ENCODE measurements at places on chromosomes 1 and 21.

- DNase-seq = no peak
Measured at GRCh38 chr1:25797939-25798338, 2.1 kb upstream of the SELENON start.

DNA sequence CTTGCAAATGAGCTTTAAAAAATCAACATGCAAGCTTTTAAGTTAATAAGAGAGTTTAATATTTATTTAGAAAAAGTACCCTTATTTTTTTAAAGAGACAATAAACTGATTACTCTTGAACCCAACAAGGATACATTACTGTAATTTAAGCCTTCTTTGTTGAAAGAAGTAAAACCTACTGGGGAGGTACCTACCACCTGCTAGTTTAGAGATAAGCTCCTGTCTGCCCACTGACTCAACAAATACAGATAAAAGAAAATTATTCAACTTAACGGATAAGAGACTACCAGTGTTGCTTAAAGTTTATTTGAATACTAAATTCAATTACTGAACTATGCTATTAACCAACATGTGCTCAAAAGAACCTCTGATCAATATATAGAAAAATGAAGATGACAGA lies 23.1 kb downstream of the USP24 start:
- no peak for DNase-seq

DNA sequence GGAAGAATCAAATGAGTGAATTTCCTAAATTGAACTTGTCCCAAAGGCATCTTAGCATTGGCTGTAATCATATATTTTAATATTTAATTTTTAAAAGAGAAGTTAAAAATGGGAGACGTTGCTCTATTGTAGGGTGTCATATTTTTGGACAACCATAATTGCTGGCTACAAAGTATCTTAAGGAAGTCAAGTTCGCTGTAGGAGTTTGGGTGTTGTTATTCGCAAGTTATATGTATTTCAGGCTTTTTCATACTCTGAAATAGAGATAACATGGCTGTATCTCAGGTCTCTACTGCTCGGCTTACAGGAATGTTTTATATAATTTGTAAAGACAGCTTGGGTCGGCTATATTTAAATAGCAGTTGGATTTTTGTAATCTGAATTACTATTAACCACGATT lies 852 bp downstream of the TMEM50A start:
- no peak for DNase-seq

DNA sequence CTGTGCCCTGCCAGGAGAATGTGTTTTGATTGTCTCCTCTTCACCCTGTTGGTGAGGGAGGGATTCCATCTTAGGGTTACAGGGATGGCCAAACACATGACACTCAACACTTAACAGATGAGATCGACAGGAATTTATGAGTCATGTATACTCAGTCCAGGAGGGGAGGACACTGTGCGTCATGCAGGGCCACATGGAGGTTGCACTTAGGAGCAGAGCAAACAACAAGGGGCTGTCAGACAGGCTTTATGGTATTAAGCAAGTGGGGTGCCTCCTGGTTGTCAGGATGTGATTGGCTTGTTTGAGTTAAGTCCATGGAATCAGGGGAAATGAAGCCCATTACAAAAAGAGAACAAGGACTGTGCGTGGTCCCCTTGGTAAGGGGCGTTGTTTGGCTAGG lies 26.9 kb downstream of the EDARADD start:
- DNase-seq = no peak

DNA sequence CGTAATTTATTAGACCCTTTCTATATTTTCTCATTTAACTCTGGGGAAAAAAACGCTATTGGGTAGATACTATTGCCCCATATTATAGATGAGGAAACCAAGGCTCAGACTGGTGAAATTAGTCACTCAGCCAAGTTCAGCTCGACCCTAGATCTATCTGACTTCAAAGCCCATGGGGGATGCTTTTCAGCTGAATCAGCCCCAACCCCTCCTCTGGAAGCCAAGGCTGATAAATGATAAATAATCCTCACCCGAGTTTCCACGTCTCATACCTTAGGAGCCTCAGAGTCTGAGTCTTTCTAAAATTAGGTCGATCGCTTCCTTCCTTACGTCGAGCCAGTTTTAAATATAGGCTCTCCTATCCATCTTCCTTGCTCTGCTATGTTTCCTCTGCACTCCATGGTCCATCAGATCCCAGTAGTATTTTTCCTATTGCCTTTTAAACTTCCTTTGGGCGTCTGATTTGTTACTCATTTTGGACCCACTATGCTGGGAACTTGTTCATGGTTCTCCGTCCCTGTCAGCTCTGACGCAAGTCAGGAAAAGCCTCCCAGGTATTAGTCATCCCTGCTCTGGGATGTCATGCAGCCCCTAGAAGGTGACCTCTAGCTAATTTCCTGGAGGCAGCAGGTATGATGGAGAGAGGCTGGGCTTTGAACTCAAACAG lies 122.8 kb downstream of the PLPP3 start:
- no peak for DNase-seq

DNA sequence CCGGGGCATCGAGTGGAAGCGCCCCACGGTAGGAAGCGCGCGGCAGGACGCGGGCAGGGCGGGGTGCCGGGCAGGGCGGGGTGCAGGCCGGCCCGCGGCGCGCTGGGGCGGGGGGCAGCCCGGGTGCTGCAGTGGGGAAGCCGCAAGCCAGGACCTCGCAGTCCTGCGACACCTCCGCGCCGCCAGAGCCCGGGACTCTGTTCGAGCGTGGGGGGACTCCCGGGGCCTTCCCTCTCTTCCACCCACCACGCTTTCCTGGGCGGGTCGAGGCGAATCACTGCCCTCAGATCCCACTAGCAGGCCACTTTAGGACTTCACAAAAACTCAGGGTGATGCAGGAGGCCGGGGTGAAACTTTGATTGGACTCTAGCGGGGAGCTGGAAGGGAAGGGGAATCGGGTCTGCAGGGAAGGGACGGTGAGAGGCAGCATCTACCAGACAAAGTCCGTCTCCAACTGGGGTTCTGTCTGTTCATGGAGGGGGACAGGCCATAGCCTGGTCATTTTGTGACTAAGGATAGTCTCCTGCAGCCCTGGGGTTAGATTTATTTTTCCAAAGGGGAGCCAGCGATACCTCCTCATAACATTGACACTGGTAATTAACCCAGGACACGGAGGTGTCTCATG lies 623 bp downstream of the CAPN2 start:
- peak; percentile 57 for DNase-seq

- no peak for DNase-seq
Measured at GRCh38 chr1:171596119-171596518, 25.9 kb upstream of the MYOCOS start.

GRCh38 chr1:220426989-220427388 lies 100.9 kb upstream of the MARK1 start:
- peak; percentile 41 for DNase-seq

DNA sequence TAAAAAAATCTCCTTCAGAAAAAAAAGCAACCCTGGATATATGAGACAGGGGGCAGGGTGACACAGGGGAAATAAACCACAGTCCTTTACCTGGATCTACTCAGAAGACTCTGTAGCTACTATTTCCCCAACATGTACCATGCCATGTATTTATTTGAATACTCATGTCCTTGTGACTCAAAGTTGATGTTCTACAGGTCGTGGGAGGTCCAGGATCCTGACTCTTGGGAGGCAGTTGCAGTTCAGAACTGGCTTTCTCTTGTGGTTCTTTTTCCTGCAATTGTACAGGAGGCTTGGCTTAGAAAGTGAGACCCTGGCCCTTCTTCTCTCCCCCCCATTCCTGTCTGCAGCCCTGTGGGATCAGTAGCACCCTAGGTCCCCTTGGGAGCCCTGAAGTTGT lies 5.8 kb upstream of the IL24 start:
- no peak for DNase-seq

GRCh38 chr1:164953098-164953497 lies 394.1 kb downstream of the PBX1 start:
- DNase-seq = peak; percentile 28

GRCh38 chr1:117339866-117340700 lies 27.2 kb upstream of the MAN1A2 start:
- DNase-seq = peak; percentile 65

DNA sequence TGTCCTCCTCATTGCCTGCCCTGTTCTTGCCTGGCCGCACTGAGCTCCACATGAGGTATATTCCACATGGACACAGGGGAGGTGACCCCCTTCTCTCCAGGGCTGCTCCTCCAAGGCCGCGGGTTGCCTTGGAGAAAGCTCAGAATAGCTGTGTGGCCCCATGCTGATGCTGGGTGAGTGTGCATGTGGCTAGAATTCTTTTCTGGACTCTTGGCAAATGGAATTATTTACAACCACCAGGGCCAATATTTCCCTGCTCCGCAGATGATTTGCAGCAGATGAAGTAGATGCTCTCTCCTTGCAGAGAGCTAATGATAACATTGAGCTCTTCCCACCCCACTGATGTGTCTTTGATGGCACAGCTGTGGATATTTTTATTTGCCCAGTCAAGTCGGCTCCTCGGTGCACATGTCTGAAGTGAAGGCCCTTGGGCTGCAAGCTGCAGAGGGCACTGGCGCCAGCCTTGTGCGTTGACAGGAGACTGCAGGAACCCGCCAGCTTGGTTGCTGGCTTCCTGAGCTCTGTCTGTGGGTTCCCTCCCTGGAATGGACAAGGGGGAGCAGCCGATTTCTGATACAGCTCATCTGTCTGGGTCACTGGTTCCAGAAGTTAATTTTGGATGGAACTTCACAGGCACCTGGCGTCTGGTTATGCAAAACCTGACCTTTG lies 404.7 kb upstream of the VAMP3 start:
- DNase-seq = no peak

DNA sequence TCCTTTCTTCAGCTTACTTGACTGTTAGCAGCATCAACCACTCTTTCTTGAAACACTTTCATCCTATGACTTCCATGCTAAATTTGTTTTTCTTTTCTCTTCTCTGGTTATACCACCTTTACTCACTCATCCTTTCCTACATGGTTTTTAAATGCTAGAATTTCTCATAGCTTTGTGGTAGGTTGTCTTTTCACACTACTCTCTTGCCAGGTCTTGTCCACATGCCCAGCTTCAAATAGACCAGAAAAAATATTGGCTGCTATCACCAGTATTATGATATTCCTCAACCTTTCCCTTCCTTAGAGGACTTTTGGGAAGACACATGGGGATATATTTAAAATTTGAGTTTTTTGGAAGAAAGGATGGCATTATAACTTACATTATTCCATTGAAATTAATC lies 48.8 kb downstream of the PPP1R12B start:
- no peak for DNase-seq

- no peak for DNase-seq
Measured at GRCh38 chr1:197208945-197209344, 59.1 kb upstream of the CRB1 start.

- no peak for DNase-seq
Measured at GRCh38 chr1:167544447-167545093, 9.0 kb downstream of the CREG1 start.

DNA sequence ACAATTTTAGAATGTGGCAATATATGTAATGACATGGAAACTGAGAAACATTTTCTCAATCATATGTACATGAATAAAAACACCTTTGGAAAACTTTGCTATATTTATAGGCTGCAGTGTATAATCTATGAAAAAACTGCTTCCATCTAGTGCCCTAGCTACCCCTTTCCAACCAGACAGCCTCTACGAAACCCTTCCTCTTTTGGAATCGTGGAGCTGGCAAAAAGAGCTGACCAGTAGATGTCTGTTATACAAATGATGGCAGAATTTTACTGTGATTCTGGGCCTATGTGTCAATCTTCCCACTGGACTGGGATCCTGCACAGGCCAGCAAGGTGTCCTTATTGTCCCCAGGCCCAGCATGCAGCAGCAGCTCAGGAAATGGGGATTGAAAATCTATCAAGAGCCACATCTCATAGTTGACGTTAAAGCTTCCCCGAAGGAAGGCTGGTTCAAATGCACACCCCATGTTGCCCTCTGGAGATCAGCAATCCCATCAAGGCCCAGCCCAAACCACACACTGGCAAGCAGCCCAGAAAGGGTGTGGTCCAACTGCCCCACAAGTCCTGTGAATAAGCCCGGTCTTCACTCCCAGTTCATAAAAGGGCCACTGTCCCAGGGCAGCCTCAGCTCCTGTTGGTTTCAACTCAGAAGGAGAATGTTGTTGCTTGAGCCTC lies 8.8 kb upstream of the FAM20B start:
- peak; percentile 96 for DNase-seq

GRCh38 chr1:12722626-12723025 lies 6.7 kb downstream of the AADACL3 start:
- no peak for DNase-seq

GRCh38 chr1:212186427-212187207 lies 98.6 kb upstream of the PPP2R5A start:
- no peak for DNase-seq

DNA sequence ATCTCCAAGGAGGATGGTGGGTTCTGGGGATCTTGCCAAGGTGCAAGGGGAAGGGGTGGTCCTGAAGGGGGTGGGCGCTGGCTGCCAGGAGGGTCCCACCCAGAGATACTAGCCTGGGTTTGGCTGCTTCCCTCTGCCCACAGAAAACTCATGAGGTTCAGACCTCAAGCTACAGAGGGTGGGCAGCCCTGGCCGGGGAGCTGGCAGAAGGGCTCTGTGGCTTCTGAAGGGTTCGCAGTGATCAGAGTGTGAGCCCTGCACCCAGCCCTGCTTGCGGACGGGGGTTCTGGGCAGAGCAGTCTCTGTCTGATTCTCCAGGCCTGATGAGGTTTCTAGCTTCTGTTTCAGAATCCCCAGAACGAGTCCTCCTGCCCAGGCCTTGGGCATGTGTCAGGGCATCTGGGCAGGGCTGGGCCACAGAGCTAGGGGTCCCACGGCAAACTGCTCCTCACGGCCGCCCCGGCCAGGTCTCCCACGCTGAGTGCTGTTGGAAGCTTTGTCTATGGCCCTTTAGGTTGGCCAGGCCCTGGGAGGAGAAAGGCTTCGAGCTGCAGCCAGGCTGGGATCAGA lies 635 bp upstream of the MMEL1 start:
- no peak for DNase-seq

DNA sequence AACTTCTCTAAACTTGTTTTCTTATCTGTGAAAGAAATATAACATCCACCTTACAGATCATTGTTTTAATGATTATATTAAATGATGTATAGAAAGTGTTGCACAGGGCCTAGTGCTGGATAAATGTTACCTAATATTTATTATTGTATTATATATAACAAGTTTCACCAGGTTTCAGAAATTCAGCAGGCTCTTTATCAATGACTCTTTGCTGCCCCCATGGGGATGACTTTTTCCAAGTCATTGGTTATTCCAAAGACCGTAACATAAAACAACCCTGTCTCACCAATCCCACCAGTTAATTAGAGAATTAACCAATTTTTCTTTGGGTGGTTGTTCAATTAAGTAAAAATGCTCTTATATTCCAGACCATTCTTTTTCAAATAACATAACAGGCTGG lies 7.3 kb upstream of the DEDD start:
- peak; percentile 72 for DNase-seq

DNA sequence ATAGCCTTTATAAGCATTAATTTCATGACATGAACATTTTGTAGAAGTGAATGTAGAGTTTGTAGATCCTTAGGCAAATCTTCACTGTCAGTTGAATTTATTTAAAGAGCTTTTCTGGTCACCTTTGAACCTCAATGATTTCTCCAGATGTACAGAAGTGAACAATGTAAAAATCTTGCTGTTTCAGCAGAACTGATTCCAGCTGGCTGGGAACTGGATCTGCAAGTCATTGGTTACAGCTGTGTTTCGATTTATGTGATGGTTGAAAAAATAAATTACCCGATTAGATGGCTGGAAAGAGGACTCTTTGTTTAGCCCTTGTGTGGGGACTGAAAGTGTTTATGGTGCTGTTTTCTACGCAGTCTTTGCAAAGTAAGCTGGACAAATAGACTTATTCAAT lies 849.8 kb downstream of the USP25 start:
- DNase-seq = peak; percentile 93

All from tongue (tissue), 3 donors.